ENCODE measurements at places on chromosomes 1 and 21.

DNA sequence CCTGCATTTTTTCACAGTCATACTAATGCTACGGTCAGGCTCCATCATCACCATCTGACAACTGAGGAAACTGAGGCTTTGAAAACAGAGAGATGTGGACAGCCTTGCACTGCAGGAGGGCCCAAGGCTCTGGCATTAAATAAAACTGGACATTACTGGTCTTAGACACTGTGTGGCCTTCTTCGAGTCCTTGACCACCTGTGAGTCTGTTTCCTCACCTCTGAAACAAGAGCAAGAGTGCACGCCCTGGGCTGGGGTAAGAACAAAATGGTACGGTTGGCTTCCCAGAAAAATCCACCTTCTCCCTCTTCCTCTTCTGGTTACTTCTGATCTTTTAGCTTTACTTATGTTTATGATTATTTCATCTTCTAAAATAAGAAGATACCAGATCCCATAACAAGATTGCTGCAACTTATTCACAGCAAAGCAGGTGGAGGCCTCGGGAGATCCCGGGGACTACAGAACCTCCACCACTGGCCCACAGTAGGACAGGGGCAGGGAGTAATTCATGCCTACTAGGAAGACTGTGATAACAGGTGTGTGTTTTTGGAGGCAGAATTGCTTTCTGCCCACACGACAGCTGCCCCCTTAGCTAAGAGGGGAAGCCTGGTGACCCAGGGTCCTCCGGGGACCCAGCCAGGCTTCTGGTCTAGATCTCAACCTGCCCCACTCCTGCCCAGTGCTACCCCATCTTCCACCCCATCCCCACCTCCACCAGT, 156.4 kb upstream of the EDN2 start:
- DNase-seq, result no peak

DNA sequence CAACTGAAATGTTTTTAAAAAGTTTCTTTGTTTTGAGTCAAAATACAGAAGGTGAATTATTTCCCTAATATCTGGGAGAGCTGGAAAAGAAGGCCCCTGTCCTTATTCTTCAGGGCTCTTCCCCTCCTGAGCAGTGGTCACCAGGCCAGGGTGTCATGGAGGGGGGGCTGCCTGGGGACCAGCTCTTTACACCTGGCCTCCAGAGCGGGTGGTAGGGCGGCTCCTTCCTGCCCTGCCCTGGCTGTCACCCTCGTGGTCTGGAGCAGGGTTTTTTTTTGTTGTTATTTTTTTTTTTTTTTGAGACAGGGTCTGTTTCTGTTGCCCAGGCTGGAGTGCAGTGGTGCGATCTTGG, 6.6 kb downstream of the SKI start:
- DNase-seq, result no peak

DNA sequence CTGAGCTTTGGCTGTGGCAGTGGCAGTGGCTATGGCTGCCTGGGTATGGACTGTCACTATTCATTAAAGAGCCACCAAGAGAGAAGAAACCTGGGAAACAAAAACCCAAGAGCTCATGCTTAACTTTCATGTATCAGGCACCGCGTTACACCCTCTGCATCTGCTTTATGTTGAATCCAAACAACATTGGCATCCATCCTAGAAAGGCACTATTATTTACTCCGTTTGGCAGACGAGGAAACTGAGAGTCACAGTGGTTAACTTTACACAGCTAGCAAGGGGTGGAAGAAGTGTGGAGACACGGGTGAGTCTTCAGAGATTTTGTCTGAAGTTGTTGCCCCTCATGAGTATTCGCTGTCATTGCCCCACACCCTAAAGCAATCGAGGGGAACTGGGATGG, 63.8 kb downstream of the PLXNA2 start:
- DNase-seq, result no peak

DNA sequence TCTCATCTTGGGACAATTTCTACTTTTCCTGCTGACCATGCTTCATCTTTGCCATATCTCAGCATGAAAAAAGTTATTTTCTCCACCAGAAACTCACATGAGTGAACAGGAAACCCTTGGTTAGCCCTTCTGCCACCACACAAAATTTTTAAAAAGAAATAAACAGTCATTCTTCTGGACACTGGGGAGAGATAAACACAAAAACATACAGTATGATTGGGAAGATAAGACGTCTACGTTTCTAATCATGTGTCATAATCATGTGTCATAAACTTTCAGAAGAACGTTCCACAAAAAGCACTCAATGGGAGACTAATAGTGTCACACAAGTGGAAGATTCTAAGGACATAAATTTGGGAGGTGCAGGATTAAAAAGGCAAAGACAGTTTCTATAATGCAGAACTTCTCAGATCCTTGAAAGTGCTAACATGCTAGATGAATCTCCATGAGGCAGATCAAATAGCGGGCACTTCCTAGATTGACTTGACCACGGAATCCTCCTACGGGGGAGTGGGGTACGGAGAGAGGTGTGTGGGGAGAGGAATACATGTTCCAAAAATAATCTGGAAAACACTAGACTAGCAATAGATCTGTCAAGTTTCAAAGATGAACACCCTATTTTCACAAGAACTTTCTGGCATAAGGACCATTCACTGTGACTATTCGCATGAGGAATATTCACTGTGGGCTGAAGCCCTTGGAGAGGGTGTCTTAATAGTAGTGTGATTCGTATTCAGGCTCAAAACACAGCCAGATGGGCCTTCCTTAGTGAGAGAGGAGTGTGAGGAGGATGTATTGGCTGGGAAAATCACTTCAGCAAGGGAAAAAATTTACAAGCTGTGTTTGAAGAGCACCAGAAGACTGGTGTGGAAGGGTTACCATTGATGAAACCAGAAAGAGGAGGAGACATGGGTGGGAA, 206.7 kb downstream of the SETD4 start:
- DNase-seq, result no peak
